ENCODE measurements at places on chromosomes 11 and 22.

GRCh38 chr11:16969010-16969999, 44.9 kb downstream of the PLEKHA7 start:
- DNase-seq = no peak

- DNase-seq = no peak
These were observed 131.1 kb downstream of the MED15 start for GRCh38 chr22:20638507-20638870.

- no peak for DNase-seq
These were observed 43.5 kb downstream of the NELL1 start for GRCh38 chr11:20712912-20713311.

DNA sequence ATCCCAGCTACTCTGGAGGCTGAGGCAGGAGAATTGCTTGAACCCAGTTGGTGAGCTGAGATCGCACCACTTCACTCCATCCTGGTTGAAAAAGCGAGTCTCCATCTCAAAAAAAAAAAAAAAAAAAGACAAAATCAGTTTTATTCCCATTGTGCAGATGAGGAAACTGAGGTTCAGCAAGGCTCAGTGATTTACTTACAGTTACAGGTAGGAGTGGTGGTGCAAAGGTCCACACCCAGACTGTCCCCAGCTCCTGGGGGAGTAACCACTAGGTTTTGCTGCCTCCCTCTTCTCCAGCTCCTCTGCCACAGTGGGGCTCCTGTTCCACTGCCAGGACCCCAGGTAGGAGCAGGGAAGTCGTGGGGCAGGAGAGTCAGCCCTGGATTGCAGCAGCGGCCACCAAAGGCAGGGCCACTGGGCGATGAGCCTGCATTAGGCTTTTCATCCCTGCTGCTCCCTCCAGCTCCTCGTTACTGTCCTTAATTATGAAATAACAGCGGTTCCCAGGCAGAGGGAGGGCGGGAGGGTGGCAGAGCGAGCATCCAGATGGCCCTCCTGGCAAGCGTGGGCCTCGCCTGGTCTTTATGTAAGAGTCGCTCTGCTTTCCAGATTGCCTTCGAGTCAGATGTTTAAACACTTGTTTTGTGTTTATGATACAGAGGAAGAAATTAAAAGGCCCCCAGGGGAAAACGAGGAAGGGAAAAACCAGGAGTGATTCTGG, 15.5 kb upstream of the RASD2 start:
- DNase-seq = no peak

DNA sequence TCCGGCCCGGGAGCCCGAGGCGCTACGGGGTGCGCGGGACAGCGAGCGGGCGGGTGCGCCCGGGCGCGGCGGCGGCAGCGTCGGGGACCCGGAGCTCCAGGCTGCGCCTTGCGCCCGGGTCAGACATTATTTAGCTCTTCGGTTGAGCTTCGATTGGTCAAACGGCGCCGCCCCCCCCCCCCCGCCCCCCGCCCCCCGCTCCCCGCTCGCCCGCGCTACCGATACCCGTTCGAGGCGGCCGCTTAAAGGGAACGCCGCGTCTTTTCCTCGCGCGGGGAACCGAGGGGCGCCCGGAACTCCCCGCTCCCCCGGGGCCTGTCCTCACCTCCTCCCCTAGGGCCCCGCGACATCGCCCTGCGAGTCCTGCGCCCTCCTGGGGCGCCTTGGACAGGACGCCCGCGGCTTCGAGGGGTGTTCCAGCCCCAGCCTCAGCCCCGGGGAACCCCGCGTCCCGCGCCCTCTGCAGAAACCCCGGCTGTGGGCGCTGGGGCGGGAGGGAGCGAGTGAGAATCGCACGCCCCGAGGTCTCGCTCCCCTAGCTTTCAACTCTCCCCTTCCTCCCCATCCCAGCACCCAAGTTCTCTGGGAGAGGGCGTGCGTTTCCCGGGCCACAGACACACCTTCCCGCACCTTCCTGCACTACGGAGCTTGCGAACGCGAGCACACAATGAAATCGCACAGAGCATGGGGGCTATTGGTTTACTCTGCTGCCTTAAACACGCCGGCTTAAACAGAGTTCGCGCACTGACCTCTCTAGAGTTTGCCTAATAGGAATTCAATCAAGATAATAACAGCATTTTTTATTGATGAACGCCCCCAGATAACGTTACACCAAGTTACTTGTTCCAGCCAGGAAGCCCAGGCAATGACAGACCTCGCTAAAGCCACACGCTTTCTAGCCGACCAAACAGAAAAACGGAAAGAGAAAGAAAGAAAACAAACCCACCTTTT, at the start of gene BDNF:
TSS of gene BDNF (minus strand) at position 105 of the 951 bp plus-strand sequence. CDS start 41,891 bp downstream, outside the sequence.
- DNase-seq = no peak

DNA sequence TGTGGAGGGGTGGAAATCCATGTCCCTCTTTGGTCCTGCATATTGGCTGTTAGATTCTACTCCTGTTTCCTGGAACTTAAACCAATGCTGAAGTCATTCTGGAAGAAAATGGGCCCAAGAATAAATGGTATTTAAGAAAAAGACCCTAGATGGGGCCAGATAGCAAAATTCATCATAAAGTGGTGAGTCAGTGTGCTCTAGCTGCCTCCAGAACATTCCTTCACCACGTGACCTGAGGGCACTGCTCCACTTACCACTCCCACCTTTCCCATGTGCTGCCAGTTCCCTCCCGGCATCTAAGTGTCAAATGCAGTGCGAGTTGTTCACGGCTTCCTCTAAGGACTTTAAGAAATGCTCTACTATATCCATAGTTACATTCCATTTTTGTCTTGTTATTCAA, 30.9 kb upstream of the NAP1L4 start:
- no peak for DNase-seq

DNA sequence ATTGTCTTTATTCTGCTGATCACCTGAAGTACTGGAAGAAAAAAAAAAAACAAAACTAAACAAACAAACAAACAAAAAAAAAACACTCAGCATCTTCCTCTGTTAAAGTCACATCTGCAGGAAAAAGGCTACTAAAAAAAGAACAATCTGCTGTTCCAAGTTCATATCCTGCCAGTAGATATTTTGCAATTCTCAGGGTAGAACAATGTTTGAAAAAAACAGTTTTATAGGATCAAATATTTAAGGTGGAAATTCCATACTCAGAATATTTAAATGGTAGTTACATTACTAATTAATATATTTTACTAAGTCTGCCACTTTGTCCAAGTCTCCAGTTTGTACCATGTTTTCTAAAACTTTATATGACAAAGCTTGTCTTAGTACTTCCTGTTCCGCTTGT, 175.2 kb downstream of the SBF2 start:
- DNase-seq = no peak

DNA sequence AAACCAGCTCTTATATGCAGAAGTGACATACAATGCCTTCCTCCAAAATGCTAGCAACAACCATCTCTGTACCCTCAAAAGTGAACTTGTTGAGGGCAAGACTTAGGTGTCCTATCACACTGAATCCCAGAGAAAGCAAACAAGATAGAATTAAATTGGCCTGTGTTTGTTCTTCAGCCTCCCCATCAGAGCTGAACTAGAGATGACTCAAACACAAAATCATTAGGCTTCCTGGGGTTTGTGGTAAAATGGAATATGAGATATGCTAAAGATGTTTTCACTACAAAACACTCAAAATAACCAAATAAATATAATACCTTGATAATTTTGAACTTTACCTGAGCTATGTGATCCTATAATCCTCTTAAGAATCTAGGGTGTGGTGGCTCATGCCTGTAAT, 31.6 kb downstream of the ZNF214 start:
- DNase-seq = no peak

GRCh38 chr22:37259540-37260029, 15.5 kb upstream of the RAC2 start:
- DNase-seq = no peak

GRCh38 chr11:68831124-68831523, 10.6 kb downstream of the CPT1A start:
- no peak for DNase-seq

DNA sequence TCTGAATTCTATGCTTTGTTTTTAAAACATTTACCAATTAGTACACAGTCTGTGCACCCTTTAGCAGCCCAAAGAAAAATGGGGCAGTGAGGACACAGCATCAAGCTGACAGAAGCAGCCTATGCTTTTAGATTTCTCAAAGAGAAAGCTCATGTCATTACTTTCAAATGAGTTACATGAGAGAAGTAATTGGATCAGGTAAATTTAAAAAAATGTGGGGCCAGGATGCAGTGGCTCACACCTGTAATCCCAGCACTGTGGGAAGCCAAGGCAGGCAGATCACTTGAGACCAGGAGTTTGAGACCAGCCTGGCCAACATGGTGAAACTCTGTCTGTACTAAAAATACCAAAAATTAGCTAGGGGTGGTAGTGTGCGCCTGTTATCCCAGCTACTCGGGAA, 57.7 kb downstream of the APOL5 start:
- no peak for DNase-seq

- no peak for DNase-seq
These were observed 3.6 kb upstream of the MAPK8IP1 start for GRCh38 chr11:45881708-45882368.

DNA sequence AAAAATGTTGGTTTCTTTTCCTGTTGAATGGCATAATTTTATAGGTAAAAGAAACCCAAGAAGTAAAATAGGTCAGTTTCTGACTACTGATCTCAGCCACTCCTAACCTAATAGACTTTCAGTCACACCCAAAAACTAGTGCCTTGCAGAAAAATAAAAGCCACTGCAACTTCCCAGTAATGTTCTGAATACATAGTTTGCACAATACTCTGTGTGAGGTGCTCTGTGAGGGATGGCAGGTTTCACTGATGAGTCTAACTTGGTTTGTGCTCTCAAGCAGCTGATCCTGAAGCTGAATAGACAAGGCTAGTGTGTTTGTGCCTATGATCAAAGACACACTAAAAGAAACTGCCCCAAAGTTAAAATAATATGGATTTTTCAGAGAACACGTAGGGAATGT, 758.3 kb downstream of the NELL1 start:
- no peak for DNase-seq

DNA sequence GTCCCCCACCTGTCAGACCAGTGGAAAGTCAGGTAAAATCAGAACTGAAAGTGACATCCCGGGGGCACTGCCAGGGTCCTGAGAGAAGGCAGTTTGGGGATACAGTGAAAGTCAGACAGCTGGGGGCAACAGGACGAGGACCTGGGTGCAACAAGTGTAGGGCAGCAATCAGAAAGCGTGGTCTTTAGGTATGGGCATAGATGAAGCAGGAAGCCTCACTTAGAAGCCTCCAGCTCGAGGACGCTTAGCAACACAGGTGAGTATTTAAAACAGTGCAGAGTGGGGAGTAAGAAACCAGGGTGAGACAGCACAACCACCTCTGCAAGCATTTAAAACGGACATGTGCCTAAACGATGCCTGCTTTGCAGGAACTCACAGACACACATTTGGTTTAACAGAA, 64.6 kb upstream of the POU2AF1 start:
- DNase-seq = no peak

DNA sequence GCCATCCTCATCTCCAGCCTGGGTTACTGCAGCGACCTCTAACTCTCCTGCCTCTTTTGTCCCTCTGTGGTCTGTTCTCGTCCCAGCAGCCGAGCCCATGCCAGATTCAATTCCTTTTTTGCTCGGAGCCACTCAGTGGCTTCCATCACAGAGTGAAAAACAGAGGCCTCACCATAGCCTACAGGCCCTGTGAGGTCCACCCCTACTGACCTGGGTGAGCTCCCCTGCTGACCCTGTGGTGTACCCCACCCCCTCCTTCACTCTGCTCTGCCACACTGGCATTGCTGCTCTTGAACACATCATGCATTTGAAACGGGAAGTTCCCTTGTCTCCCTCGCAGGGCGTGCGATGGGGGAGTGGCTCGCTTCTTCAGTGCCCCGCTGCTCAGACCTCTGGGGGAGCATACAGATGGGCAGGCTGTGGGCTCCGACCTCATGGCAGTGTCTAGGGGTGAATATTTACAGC, 2.1 kb downstream of the AIP start:
- no peak for DNase-seq

DNA sequence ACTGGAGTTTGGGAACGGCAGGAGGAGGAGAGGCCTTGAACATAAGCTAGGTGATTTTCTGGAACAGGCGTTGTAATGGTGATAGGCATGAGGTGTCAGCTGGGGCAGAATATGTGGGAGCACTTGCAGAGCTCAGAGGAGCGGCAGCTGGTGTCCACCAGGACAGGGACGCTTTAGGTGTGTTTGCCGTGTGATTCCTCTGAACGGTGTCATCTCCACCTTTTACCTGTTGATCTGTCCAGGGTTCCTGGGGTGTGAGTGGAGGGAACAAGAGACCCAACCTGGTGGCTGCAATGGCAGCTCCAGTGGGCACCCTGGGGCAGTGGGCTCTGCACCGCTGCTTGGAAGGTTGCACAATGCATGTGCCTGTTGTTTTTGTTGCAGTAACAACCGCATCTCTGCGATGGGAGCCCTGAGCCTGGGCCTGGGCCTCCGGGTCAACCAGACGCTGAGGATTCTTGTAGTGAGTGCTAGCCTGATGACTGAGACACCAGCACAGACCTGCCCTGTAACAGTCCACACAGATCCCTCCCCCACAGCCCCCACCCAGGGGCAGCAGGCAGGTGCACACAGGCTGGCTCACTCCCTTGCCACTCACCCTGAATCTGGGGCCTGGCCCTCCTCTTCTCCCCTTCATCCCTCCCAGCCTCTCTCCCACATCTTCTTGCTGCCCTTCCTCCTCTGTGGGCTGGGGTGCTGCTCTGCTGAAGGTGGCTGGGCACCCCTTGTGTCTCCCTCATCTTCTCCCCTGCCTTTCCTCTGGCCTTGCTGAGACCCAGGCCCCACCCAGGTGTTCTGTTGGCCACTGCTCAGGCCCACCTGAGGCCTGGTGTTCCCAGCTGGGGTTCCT, 9.2 kb downstream of the LRRC74B start:
- DNase-seq = no peak

- no peak for DNase-seq
These were observed 179.4 kb downstream of the ARHGAP42 start for GRCh38 chr11:100866453-100866852.

DNA sequence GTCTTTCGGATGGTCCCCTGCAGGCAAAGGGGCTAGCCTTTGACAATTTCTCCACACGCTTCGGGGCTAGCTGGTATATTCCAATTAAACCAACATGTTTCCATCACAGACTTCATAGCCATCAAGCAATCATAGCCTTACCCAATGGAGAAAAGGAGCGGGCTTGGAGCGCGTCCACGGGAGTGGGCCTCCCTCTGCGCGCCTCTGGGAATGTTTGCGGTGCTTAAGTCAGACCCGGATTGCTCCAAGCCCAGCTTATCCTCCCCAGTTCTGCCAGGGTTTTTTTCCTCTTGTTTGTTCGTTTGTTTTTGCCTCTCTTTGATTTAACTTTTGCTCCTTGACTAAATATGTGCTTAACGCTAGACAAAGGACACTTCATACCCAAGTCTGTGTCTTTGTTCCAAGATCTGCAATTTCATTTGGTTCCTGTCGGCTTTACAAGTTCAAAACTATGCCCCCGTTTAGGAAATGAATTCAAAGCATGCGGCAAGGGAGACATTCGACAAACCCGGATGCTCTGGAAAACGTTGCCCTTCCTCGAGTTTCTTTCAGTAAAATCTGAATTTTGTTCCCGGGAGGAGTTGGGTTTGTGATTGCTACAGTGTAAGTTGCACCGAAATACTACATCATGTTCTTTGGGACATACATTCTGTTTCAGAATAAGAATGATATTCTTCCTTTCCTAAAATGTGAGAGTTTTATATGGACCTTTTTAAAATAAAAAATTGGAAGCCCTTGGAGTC, 1.0 kb upstream of the GLB1L2 start:
- DNase-seq = no peak

Measured in activated CD4-positive, alpha-beta T cell treated with anti-CD3 and anti-CD28 coated beads for 24 hours (primary cell).